Suppressor macrophage treated with lipopolysaccharide for 1 hour (primary cell): ENCODE measurements at places on chromosomes 6 and 20.

DNA sequence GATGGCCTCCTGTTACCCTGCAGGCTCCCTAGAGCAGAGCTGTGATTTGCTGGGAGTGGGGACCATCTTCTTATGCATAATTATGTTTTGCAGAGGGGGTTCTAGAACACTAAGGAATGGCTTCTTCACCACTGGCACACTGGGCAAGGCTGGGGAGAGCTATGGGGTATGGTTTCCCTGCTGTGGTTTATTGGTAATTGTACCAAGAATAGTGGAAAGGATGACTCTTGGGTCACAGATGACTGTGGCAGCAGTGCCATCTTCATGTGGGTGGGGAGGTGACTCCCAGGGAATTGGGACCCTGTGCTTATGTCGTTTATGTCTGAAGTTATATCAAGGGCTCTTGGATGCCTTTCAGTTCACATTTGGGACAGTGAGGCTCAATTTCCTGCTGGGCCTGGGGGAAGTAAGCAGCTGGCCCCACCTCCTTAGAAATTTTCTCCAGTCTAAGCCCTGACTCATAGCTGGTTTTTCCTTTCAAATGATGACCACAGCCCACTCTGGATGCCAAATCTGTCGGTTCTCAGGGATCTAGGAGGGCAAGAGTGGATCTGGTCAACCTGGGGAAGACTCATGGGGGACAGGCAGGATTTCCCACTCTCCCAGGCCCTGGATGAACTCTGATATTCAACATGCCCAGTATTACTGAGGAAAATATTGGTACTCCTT, 230.8 kb downstream of the LRFN2 start:
- DNase-seq, result no peak

DNA sequence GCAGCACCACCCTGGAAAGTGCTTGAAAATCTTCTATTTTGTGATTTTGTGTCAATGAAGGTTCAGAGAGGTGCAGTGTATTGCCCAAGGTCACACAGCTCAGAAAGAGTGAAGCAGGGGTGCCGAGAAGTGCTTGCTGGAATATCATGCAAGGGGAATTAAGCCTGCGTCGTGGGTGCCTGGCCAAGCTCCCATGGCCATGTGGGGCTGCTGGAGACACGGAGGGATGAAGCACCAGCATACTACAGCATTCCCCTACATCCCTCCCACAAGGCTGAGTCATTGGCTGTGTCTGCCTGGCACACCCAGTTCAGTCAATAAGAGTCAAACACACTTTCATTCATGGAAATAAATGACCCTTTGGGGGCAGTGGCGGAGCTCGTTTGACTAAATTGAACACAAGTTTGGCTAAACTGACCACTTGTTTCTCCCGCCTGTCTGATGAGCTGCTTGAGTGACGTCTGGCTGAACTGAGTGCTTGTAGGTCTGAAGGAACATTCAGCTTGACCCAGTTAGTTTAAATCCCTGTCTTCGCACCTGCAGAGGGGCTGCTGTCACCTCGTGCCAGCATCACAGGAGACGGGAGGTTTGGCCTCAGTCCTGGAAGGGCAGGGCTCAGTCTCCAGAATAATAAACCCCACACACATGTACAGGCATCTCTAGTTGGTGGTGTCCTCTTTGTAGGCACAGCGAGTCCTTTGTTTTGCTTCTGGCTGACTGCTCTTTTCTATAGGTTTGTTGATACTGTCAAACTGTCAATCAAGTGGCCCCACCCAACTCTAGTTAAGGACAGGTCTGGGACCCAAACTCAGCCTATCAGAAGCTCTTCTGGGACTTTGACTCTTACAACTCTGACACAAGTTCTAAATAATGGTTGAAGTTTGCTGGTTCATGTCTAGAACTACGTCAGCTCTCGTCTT, 8.4 kb upstream of the TGM2 start:
- peak; percentile 77 for DNase-seq

- DNase-seq, result no peak
These were observed 18.9 kb downstream of the MANBAL start for GRCh38 chr20:37308086-37309050.

- DNase-seq, result peak; percentile 87
These were observed 392.7 kb upstream of the MAN1A1 start for GRCh38 chr6:119742188-119742803.

- DNase-seq, result no peak
These were observed 8.7 kb downstream of the MTHFD1L start for GRCh38 chr6:150874179-150874578.

DNA sequence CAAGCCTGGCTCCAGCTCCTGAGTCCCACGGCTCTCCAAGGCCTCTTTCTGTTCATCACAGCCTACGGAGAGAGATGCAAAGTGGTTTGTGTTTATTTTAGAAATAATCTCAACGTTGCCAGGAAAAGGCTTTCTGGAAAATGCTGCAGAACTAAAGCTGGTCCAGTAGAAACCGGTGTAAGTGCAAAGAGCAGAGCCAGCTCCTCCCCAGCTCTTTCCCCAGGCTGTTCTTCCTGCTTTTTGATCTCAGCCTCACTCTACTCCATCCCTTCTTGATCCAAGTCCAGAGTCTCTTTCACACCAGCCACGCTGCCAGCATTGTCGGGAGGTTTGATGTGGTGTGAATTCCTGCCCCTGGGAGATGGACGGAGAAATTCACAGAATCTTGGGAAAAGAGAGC, 69.8 kb downstream of the TMEM170B start:
- no peak for DNase-seq

DNA sequence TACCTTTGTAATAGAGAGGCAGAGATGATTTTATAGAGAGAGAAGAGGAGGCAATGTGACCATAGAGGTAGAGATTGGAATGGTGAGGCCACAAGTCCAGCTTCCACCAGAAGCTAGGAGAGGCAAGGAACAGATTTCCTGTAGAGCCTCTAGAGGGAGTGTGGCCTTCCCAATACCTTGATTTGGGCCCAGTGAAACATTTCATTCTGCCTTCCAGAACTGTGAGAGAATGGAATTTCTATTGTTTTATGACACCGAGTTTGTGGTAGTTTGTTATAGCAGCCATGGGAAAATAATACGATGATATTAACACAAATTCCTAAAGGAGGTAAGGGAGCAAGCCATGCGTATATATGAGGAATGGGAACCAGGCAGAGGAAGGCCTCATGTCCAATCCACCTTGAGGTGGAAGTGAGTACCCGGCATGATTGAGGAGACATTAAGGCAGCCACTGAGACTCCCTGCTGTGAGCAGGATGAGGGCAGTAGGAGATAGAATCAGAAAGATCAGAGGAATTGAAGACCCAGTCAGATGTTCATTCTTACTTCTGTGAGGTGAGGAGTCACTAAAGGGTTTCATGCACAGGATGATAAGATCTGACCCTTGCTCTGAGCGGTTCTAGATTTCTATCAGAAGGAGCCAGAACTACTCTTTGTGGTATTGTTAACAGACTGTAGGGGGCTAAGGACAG, 636.3 kb upstream of the IMPG1 start:
- no peak for DNase-seq

- DNase-seq, result no peak
These were observed 89.1 kb downstream of the AIG1 start for GRCh38 chr6:143149771-143150170.

GRCh38 chr20:38726804-38727606, 2.7 kb downstream of the SLC32A1 start:
- DNase-seq, result peak; percentile 38

DNA sequence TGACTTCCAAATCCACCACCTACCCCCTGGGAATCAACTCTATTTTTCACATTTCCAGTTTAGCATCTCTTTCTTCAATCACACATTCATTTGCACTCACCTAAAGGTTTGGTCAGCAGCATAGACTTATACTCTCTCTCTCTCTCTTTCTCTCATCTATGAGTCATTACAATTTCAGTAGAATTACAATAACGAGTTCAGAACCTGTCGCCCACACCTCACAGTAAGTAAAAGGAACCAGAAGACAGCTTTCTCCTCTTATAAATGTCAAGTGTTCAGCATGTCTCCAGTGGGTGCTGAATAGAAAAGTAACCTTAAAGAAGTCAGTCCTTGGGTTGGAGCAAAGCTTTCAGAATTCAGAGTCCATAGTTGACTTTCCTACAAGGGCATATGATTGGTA, 1.1 kb upstream of the PHACTR1 start:
- DNase-seq, result no peak

DNA sequence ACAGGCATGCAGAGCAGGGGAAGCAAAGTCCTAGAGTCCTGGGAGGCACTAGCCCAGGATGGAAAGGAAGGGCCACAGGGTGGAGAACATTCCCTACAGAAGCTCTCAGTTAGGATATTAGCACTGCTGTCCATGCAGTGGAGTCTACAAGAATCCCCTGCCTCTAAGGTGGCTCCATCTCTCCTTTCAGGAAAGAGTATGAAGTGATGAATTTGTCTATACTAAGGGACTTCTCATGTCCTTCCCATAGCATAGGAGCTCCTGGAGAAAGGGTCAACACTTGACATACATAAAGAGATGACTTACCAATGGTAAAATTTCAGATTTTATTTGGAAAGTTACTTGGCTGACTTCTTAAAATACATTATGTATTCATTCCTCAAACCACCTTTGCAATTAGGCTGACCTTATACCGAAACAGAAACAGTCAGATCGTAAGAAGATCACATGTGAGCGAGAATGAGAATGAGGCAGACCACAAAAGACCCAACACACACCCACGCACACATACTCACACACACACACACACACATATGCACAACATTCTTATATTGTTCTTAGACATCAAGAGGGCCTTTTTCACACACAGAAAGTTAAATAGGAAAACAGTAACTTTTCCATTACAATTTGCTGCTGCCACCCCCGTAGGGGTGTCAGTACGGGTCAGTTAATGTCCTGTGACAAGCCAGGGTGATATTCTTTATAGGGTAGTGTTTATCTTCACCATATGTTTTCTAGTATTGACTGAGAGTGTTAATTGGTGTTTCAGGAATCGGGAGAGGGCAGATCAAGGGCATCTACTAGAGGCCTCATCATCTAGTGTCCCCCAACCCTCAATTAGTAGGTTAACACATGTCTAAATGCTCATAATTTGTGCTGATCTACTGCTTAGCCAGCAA, 159.4 kb downstream of the FAXC start:
- DNase-seq, result no peak

- no peak for DNase-seq
These were observed 202.8 kb upstream of the AGPAT4 start for GRCh38 chr6:161476711-161477110.

GRCh38 chr6:92568541-92568940, 850.8 kb downstream of the EPHA7 start:
- no peak for DNase-seq

- DNase-seq, result no peak
These were observed 25.4 kb downstream of the VEGFA start for GRCh38 chr6:43795421-43795820.

GRCh38 chr6:127110712-127111111, 7.8 kb upstream of the RSPO3 start:
- no peak for DNase-seq

GRCh38 chr6:51152594-51152993, 333.9 kb downstream of the TFAP2B start:
- DNase-seq, result no peak

- no peak for DNase-seq
These were observed 39.5 kb upstream of the ZFAND3 start for GRCh38 chr6:37779902-37780628.

DNA sequence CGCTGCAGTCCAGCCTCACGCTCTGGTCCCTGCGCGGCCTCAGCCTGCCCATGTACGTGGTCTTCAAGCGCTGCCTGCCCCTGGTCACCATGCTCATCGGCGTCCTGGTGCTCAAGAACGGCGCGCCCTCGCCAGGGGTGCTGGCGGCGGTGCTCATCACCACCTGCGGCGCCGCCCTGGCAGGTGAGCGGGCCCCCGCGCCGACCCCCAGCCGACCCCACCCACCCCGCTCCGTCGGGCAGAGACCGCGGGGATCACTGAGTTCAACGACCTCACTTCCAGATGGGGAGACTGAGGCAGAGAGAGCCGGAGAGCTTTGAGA, 545 bp downstream of the SLC35D3 start:
- no peak for DNase-seq

- no peak for DNase-seq
These were observed 38.5 kb upstream of the CAP2 start for GRCh38 chr6:17354700-17355403.

- no peak for DNase-seq
These were observed 217.9 kb downstream of the TBX18 start for GRCh38 chr6:84546427-84546914.

- DNase-seq, result no peak
These were observed 76.2 kb upstream of the FRMD1 start for GRCh38 chr6:168155193-168155592.
